NCI-H187 (cell line): ENCODE measurements at places on chromosomes 16 and 17.

- DNase-seq, result no peak
Observed at GRCh38 chr17:77388384-77389306, 247.9 kb downstream of the SEC14L1 start.

GRCh38 chr17:40349895-40350688 is 14.4 kb downstream of the GJD3 start:
- DNase-seq, result no peak

- no peak for DNase-seq
Observed at GRCh38 chr17:34370997-34371395, 8.0 kb upstream of the CCL1 start.

DNA sequence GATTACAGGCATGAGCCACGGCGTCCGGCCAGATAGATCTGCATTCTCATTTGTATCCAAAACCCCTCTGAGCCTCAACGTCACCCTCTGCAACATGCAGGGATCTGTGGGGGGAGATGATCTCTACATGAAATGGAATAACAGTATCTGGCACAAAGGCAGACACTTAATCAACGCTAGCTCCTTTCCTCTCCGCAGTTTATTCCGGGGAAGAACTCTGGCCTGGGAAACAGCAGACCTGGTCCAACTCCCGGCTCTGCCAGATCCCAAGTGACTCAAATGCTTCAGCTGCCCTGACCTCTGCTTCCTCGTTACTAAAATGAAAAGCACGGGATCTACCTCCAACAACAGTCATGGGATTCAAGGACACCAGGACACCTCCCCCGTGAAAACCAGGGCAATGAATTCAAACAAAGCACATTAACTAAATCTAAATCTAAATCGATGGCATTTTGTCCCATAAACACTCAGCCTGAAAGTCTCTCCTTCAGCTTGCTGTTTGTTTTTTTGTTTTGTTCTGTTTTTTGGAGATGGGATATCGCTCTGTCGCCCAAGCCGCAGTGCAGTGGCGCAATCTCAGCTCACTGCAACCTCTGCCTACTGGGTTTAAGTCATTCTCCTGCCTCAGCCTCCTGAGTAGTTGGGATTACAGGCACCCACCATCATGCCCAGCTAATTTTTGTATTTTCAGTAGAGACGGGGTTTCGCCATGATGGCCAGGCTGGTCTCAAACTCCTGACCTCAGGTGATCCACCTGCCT is 78.2 kb downstream of the NXN start:
- DNase-seq, result no peak

GRCh38 chr17:45067637-45068036 is 6.5 kb downstream of the NMT1 start:
- DNase-seq, result no peak

- DNase-seq, result no peak
Observed at GRCh38 chr17:43767053-43767712, 8.6 kb upstream of the SOST start.

GRCh38 chr16:13194766-13195165 is 293.4 kb downstream of the SHISA9 start:
- DNase-seq, result no peak

GRCh38 chr17:73422121-73422520 is 110.3 kb upstream of the CDC42EP4 start:
- no peak for DNase-seq
